HL-60 (cell line): ENCODE measurements at places on chromosomes 2 and 18.

DNA sequence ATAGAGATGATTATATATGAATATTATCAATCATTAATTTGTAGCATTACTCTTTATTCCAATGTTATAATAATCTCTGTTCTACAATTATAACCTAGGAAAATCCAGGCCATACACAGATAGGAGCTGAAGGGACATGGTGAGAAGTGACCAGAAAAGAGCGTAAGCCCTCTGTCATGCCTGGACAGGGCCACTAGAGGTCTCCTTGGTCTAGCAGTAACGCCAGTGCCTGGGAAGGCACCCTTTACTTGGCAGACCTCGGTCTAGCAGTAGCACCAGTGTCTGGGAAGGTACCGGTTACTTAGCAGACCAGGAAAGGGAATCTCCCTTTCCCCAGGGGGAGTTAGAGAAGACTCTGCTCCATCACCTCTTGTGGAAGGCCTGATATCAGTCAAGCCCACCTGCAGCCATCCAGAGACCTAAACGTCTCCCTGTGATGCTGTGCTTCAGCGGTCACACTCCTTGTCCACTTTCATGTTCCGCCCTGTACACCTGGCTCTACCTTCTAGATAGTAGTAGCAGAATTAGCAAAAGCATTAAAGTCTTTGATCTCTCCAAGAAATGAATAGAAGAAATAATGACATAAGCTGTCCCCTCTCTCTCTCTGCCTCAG, 447.5 kb upstream of the FSIP2 start:
- peak; percentile 5 for DNase-seq

- no peak for DNase-seq
Observed at GRCh38 chr2:145416640-145417039, 896.7 kb upstream of the ZEB2 start.

DNA sequence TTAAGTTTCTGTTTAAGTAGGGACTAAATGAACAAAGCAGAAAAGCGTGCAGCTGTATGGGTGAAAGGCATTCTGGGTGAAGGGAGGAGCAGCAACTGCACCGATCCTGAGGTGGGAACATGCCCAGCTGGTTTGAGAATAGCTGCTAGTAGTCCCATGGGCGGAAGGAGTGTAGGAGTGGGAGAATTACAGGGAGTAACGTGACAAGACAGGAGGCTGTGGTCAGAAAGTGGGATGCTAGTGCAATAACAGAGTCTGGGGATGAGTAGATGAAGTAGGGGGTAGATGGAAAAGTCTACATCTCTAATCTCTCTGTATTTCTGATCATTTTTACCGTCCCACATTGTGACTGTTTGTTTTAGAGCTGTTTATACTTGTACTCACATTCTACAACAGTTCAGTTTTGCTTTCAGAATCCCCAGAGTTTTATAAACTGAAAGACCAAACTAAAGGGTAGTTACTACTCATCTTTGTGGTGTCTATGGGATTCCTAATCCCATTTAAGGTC, 118.9 kb downstream of the LCLAT1 start:
- DNase-seq = no peak

GRCh38 chr2:191366199-191366598, 121.0 kb downstream of the MYO1B start:
- DNase-seq = no peak

- DNase-seq = no peak
Observed at GRCh38 chr2:16130541-16130880, 190.2 kb downstream of the MYCN start.

DNA sequence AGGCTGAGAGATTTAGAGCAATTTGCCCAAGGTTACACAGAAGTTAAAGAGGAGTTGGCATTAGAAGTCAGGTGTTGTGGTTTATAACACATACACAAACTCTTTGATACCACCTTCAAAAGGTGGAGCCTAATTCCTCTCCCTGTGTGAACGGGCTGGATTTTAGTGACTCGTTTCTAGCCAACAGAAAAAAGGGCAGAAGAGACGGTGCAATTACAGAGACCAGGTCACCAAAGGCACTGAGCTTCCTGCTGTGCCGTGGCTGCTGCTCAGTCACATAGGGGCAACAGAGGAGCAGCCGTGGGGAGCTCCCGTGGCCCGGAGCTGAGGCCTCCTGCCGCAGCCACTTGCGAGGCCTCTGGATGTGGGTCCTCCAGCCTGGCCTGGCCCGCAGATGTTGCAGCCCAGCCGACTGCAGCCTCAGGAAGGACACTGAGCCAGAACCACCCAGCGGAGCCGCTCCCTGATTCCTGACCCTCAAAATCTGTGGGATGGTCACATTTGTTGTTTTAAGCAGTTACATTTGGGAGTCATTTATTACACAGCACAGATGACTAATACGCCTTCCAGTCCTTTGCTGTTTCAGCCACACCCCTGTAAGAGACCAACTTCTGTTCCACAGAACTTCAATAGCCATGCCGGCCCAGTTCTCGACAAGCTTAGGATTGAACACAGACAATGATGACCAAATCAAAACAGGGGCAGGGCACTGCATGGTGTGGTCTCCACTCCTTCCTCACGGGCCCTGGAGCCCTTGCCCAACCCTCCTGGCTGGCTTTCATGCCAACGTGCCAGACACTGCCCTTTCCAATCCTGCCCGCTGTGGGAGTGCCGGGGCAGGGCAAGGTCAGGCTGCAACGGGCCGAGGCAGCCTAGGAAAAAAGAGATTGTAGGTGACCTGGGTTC, 17.1 kb downstream of the EDAR start:
- no peak for DNase-seq

DNA sequence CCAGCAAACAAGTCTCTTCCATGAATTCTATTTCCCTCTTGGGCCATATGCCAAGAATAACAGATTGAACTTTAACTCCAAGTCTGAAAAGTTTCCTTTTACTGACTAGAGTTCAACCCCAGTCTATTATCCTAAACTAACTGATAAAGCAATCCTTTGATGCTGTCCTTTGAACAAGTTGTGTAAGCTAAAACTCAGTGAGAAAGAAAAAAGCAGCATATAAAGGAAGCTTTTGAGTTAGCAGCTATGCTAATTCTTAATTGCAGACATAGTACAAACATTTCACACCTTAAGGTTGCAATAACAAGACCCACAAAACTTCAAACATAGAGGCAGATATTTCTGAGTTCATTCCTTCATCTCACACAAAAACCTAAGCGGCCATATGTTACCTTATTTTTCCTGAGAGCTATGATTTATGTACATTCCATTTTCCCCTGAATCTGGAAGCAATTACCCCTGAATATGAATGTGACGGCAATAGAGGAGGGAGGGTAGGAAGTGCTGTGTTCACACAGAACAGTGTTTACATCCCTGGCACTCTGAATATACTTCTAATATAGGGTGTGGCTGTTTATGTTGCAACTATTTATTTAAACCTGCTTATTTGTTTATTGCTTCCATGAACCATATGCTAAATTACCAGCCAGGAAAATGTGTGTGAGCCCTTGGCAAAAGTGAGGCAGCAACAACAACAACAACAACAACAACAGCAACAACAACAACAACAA, 180.6 kb downstream of the IRS1 start:
- no peak for DNase-seq

DNA sequence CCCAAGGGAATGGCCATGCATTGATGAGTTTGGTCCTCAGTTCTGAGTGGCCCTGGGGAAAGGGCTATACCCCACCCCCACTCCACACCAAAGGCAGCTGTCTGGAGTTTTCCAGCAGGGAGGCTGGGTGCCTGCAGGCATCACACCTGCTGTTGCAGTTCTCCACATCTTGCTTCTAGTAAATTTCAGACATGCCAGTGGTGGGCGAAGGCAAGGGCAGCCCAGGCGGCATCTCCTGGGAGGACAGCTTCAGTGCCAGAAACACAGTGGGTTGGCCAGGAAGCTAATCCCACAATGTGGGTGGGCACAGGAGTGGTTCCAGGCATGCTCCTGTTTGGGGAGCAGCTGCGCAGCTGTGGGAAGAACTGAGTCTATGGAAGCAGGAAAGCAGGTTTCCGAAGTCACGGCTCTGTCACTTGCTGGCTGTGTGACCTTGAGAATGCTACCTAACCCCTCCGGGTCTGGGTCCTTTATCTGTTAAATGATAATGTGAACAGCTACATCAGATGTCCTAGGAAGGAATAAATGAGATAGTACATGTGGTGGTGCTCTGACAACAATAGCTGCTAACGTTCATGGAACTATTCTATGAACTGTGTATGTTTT, 84.6 kb upstream of the SPTBN1 start:
- no peak for DNase-seq

GRCh38 chr2:96575785-96576456, 39.4 kb downstream of the ARID5A start:
- DNase-seq = no peak

GRCh38 chr2:25222477-25223121, 54.2 kb upstream of the POMC start:
- DNase-seq = no peak

DNA sequence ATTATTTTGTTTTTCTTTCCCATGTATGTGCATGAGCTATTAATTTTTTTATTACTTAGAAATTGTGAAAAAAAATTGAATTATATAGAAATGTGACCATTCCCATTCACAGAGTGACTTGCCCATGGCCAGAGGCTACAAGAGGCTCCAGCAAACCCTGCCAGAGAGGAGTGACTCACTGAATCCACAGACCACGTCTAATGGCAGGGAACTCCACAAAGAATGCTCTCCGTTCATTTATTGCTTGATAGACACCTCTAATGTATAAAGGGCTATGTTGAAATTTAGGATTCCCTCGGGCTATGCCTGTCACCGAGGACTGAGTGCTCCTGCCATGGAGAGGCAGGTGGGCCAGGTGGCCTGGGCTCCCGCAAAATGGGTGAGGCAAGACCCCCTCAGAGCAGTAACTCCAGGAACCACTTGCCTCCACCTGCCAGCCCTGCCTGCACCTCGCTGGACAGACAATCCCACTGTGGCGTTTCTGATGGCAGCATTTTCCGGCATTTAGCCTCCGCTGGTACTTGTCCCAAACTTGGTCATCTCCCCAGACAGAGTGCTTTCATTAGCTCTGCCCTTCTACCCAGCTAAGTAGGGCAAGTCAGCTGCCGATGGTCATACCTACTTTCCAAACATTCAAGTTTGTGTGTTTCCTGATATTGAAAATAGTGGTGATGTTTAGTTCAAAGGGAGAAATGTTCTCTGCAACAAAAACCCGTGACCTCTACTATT, 200.3 kb downstream of the PRKCE start:
- no peak for DNase-seq

- no peak for DNase-seq
Observed at GRCh38 chr2:54680397-54681041, 42.9 kb upstream of the EML6 start.

GRCh38 chr2:4973973-4974372, 718.2 kb upstream of the SOX11 start:
- DNase-seq = no peak

DNA sequence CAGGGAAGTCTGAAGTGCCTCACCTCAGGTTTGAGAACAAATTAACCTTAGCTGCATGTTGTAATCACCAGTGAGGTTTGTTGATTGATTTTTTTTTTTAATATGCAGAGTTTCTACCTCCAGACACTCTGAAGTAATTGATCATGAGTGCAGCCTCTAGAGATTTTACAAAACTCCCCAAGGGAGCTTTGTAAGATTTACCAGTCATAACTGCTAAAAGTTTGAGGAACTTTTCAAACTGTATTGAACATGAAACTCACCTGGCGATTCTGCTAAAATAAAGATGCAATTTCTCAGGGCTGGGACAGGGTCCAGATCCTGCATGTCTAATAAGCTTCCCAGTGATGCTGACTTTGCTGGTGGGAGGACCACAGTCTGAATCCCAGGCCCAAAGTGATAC, 339.6 kb upstream of the DCC start:
- no peak for DNase-seq

DNA sequence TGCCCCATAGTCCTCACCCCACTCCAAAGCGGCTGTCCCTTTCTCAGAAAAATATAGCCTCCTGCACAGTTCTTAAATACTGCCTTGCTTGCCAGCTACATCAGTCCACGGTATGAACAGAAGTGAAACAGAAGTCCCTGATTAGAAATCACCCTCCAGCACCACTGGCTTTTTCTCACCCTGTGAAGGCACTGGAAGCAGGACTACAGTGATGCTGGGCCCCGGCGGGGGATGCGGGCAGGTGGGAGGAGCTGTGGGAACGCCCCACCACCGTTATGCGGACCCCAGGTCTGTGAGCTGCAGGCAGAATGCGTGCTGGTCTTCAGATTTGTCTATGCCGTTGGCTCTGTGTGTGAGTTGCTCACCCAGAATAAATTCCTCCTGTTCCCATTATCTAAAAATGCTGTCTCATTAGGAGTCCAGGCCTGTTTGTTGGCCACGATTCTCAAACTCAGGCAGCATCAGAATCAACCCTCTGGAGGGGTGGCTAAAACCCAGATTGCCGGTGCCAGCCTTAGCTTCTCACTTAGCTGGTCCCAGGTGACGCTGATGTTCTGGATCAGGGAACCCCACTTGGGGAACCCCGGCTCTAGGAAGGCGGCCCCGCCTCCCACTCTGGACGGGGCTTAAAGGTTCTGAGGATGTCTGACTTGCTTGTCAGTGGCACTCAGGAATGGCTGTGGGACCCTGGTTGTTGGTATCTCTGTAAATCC, 224.8 kb upstream of the PXDN start:
- no peak for DNase-seq

GRCh38 chr2:29931818-29932217, 10.4 kb upstream of the ALK start:
- no peak for DNase-seq

DNA sequence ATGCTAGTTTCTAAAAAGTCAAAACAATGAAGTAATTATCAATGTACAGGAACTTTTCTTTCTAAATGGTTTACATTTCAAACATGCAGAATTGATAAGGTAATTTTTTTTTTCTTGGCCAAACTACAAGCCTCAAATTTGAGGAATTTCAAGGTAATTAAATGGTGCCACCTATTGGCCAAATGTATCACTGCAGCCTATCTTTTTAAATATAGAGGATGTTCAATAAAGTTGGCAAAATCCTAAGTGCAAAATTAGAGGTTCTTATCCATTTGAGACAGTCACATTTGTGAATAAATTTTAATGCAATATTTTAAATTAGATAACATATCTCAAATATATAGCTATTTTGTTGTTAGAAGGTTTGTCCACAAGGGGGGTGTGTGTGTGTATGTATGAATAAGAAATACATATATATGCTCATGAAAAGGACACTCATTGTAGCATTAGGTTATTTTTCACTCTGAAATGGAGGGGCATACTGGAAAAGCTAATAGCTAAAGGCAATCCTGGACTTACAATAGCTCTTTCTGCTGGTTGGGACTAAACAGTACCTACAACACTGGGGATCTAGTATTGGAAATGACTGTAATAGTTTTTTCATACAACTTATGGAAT, 26.2 kb downstream of the MMADHC start:
- peak; percentile 23 for DNase-seq

DNA sequence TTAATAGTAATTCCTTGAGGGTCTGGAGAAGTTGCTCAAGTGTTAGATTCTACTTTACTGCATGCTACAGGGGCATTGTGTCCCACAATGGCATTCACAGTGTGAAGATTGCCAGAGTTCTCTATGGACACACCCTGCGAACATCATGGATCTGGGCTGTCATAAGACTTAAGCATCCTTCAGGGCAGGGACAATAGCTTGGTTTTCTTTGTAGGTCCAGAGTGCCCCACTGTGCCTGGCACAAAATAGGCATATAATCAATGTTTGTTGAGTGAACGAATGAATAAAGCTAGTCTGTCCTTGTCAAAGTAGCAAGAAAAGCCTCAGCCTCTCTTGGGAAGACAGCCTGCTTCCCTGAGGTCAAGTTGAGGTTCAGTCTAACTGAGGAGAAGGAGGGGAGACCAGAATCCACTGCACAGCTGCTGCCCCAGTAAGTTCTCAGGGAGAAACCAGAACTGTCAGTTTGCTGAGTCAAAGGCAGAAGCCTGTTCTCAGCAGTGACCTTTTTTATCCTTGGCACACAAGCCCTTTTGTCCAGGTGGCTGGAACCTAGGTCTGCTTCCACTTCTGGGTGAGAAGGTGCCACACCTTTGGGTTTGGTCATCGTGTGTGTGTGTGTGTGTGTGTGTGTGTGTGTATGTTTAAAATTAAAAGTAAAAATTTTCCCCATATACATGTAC, 15.0 kb downstream of the INPP4A start:
- DNase-seq = peak; percentile 59
